Hepatocyte (in vitro differentiated cells): ENCODE measurements at places on chromosomes 12 and 14. TPM values are rescaled to one million over a fixed set of nuclear protein-coding genes. Genes with fewer than 3 reads are reported as not detected.
A peak's percentile ranks its signal among the peaks of the same experiment; 100 is the strongest.

TRAF3 gene
- total RNA-seq = 13.7 and 15.8 TPM in 2 replicates

OR6C76 gene
- total RNA-seq = not detected in 2 replicates

NGB gene
- total RNA-seq = not detected in 2 replicates

KRT78 gene
- total RNA-seq = 0.08 TPM in 1 of 2 replicates, not detected in the other

MYF6 gene
- total RNA-seq = 0.30 TPM in 1 of 2 replicates, not detected in the other

TEX52 gene
- not detected in 2 replicates for total RNA-seq

TRHDE gene
- total RNA-seq = 4.4 and 5.0 TPM in 2 replicates

ETFBKMT gene
- 4.9 and 5.4 TPM in 2 replicates for total RNA-seq

- H3K27ac ChIP-seq = no peak overlapping the region
- H3K4me1 ChIP-seq = no peaks in the 10 kb centered on the region
- no peaks in the 10 kb centered on the region for H3K27me3 ChIP-seq
- no peaks in the 10 kb centered on the region for H3K36me3 ChIP-seq
- H3K4me3 ChIP-seq = no peak overlapping the region
Observed at GRCh38 chr12:129550353-129550752, 353.5 kb downstream of the TMEM132D start.

DNA sequence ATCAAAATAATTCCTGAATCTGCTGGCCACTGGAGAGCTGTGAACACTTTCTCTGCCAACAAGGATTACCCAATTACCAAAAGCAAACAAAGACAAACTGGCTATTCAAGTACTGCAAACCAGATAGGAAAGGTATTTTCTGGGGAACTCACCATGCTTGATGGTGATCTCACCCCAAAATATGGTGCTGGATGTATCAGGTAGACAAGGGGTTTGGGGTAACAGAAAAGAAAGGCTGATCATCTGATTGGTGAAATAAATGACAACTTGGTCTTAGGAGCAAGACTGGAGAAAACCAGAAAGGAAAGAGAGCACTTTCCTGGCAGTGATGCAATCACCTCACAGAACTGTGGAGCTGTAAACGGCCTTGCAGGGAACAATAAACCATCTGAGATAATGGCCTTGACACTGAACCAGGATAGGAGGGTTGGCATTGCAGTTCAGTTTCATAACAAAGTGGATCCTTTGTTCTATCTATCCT is 31.0 kb upstream of the NPFF start:
- peaks cover 14% of the 10 kb centered on the region for H3K36me3 ChIP-seq
- peak; percentile 64 for DNase-seq
- no peaks in the 10 kb centered on the region for H3K27me3 ChIP-seq

- H3K36me3 ChIP-seq = no peaks in the 10 kb centered on the region
- H3K4me3 ChIP-seq = no peak overlapping the region
- H3K27ac ChIP-seq = no peak overlapping the region
- no peaks in the 10 kb centered on the region for H3K4me1 ChIP-seq
Observed at GRCh38 chr12:29700761-29701481, 82.8 kb downstream of the TMTC1 start.

DNA sequence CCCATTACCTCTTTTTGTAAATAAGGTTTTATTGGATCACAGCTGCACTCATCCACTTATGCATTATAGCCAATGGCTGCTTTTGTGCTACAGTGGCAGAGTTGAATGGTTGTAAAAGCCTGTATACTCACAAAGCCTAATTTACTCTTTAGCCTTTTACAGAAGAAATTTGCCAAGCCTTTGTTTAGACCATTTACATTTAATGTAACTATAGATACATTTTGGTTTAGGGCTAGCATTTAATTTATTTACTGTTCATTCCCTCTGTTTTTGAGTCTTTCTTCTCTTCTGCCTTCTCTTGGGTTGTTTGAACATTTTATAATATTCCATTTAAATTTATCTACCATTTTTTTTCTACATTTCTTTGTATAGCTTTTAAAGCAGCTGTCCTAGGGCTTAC is 217.1 kb upstream of the AMIGO2 start:
- no peaks in the 10 kb centered on the region for H3K36me3 ChIP-seq
- H3K4me1 ChIP-seq = peaks cover 6% of the 10 kb centered on the region
- DNase-seq = no peak

- no peak for DNase-seq
- H3K4me3 ChIP-seq = no peak overlapping the region
- no peaks in the 10 kb centered on the region for H3K4me1 ChIP-seq
- H3K27me3 ChIP-seq = no peaks in the 10 kb centered on the region
- H3K36me3 ChIP-seq = no peaks in the 10 kb centered on the region
Observed at GRCh38 chr12:76445462-76445861, 97.2 kb upstream of the BBS10 start.

DNA sequence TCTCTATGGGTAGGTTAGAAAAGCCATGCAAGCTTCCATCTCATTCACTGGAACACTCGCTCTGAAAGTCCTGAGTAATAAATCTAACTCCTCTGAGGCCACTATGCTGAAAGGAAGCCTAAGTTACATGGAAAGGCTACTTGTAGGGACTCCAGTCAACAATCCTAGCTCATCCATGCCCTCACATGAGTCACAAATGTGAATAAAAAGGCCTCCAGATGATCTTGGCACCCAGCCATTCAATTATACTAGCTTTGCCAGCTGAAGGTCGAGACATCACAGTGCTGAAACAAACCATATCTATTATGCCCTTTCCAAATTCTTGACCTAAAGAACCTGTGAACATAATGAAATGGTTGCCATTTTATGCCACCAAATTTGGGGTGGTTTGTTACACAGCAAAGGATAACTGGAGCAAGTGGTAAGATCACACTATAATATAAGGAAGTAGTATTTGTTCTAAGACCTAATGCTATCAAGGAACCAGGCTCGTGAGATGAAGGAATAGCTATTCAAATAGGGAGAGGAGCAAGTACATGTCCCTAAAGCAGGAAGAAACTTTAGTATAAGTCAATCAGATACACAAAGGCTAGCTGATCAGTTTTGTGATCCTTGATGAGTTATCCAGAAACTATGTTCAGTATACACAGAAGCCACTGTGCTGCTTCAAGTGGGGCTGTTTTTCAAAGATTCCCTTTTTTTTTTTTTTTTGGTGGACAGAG is 142.1 kb downstream of the MED13L start:
- peaks cover 20% of the 10 kb centered on the region for H3K4me1 ChIP-seq
- no peaks in the 10 kb centered on the region for H3K27me3 ChIP-seq
- H3K4me3 ChIP-seq = no peak overlapping the region
- no peak overlapping the region for H3K27ac ChIP-seq

- no peaks in the 10 kb centered on the region for H3K36me3 ChIP-seq
- H3K27ac ChIP-seq = no peak overlapping the region
- no peaks in the 10 kb centered on the region for H3K27me3 ChIP-seq
- no peak overlapping the region for H3K4me3 ChIP-seq
- DNase-seq = no peak
Observed at GRCh38 chr14:66613344-66613743, 105.4 kb downstream of the GPHN start.

DNA sequence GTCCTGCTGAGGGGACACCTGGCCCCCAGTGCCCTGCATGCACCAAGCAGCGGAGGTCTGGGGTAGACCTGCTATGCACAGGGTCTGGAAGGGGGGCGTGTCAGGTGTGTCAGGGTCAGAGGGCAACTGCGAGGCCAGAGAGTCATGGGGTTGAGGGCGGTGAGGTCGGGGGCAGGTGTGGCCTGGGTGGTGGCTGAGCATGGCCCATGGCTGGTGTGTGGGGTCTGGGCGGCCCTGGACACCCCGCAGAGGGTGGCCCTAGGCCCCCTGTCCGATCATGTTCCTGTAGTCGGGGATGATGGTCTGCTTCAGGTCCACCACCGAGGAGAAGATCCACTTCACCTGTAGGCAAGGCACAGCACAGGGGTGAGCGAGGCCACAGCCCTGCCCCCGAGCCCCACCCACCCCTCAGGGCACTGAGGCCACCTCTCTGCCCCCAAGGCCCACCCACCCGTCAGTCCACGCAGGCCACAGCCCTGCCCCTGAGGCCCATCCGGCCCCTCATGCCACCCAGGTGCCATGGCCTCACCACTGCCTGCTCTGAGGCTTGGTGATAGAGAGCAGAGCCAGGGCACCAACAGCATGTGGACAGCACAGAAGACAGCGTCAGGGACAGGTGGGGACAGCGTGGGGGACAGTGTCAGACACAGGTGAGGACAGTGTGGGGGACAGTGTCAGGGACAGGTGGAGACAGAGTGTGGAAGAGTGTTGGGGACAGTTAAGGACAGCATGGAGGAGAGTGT is 211.3 kb downstream of the TMEM121 start:
- DNase-seq = no peak
- H3K27me3 ChIP-seq = no peaks in the 10 kb centered on the region
- no peaks in the 10 kb centered on the region for H3K36me3 ChIP-seq
- H3K4me3 ChIP-seq = no peak overlapping the region
- no peaks in the 10 kb centered on the region for H3K4me1 ChIP-seq
- H3K27ac ChIP-seq = no peak overlapping the region

DNA sequence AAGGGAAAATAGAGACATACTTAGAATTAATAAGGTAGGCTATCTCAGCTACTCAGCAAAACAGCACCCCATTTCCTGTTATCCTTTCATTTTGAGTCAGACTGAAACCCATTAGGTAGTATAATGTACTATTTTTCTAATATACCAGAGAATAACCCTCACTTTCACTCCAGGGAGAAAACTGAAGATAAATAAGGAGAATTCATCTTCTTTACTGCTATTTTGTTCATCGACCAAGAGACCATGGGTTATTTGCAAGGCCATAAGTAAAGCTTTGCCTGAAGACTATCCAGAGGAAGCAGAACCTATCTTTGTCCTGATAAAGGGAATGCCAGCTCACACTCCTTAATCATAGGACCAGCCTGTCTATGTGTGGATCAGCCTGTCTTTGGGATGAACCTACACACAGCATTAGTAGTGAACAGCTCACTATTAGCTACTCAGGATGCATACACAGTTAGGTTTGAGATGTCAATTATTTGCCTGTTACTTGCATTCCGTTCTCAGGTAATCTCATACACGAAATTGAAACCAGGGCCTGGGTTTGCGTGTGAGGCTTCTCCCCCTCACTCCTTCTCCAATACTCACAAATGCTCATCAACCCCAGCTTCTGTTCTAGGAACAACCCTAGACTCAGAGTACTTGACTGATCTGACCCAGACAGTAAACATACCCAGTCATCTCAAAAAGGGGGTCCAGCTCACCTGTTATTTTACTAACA is 124.4 kb downstream of the DAD1 start:
- no peaks in the 10 kb centered on the region for H3K4me1 ChIP-seq
- H3K36me3 ChIP-seq = no peaks in the 10 kb centered on the region
- no peak overlapping the region for H3K27ac ChIP-seq
- H3K4me3 ChIP-seq = no peak overlapping the region
- no peaks in the 10 kb centered on the region for H3K27me3 ChIP-seq

DNA sequence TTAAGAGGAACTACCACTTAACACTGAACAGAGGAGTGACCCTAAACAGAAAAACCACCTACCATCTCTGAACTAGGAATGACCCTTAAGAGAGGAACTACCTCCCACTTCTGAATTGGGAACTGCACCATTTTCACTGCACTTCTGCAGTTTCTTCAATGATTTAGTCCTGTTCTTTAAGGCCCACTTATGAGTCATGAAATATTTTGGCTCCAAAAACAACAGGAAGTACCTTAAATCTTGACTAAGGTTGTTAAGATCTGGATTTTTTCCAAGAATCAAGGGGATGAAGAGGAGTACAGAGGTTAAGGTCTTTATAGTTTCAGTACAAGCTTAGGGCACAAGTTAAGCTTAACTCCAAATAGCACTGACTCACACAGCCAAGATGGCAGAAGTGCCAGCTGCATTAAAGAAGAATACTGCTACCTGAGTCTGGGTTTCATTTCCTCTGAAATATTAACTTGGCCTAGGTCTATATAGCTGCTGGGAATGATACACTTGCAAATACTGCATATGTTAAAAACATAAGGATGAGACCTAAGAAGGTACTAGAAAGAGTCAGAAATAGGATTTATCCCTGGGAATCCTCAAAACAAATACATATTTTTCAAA is 4.2 kb downstream of the NPC2 start:
- no peaks in the 10 kb centered on the region for H3K36me3 ChIP-seq
- H3K4me1 ChIP-seq = peaks cover 7% of the 10 kb centered on the region
- DNase-seq = no peak
- no peaks in the 10 kb centered on the region for H3K27me3 ChIP-seq
- H3K27ac ChIP-seq = no peak overlapping the region

GRCh38 chr14:76051717-76052465 is 66.3 kb downstream of the IFT43 start:
- no peak overlapping the region for H3K27ac ChIP-seq
- no peak for DNase-seq
- H3K36me3 ChIP-seq = no peaks in the 10 kb centered on the region
- H3K27me3 ChIP-seq = no peaks in the 10 kb centered on the region
- no peak overlapping the region for H3K4me3 ChIP-seq

DNA sequence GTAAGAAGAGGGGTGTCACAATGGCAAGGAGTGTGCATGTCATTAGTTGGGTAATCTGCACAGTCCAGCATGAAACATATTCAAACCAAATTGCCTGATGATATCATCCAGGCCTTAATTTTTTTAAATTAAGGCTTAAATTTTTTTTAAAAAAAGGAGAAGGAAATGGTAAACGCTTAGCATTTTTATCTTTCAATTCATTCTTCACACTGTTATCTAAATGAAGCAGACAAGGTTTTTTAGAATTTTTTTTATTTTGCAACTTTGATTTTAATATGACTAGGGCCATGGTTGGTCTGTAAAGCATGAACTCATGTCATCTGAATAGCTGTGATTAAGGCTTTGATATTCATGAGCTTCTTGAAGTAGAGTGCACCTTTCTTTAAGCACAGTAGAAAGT is 362.5 kb downstream of the SYT1 start:
- no peaks in the 10 kb centered on the region for H3K36me3 ChIP-seq
- H3K4me3 ChIP-seq = no peak overlapping the region
- no peak overlapping the region for H3K27ac ChIP-seq
- H3K4me1 ChIP-seq = no peaks in the 10 kb centered on the region
- no peak for DNase-seq

DNA sequence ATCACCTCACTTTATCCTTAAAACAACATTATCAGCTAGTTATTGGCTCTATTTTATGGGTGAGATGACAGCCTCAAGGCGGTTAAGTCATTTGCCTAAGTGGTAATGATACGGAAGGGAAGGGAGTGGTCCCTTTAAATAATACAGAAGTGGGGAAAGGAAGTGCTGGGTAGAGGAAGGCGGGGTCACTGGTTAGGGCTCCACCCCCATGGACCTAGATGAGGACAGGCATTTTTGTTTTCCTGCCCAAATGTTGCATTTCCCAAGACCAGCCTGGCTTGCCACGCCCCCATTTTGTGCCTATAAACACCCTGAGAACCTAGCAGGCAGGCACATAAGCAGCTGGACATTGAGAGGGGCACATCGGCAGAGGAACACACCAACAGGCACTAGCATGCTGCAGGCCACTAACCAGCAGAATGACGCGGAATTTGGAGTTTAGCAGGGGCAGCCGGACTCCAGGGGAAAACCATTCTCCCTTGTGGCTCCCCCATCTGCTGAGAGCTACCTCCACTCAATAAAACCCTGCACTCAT is 100.9 kb downstream of the EPS8 start:
- peaks cover 31% of the 10 kb centered on the region for H3K4me1 ChIP-seq
- no peak for DNase-seq
- no peaks in the 10 kb centered on the region for H3K36me3 ChIP-seq
- peak overlapping the region; percentile 74 for H3K27ac ChIP-seq
- H3K27me3 ChIP-seq = no peaks in the 10 kb centered on the region
- no peak overlapping the region for H3K4me3 ChIP-seq
